Amniotic stem cell (primary cell): ENCODE measurements at places on chromosomes 7 and 10.

DNA sequence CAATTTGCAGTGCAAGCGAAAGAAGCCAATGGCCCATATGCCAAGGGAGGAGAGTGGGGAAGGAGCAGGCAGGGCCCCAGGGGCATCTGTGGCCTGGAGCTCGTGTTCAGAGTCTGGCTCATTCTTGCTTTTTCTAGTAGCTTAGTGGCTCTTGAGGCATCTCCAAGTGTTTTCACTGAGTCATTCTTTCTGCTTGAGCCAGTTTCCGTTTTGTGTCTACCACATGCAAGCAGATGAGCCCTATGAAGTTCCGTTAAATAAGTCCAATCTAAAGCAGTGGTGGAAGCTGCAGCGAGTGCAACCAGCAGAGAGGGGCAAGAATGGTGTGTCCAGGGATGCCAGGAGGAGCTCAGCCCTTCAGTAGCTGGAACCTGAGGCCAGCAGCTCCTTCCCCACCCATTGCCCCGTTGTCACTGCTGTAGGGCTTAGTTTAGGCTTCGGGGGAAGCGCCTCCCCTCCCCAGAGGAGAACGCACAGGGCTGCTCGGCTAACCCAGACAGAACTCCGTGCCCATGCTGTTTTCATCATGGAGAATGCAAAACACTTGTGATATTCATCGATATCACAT is 57.4 kb upstream of the EBF3 start:
- DNase-seq, result peak; percentile 77

DNA sequence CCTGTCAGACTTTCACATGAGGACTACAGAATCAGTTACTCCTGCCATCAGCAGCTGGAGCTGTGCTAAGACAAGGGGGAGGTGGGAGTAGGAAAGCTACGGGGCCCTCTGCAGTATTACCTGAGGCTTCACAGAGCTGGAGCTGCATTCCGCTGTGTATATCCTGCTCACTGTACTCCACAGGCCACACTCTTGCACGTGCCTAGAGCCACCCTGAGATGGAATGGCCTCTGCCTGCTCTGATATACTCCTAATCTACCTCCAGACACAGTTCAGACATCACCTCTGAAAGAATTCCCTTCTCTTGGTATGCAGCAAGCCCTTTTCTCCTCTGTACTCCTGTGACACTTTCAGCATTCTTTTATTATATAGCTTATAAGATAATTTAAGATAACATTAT is 34.8 kb downstream of the TRDMT1 start:
- DNase-seq, result no peak

DNA sequence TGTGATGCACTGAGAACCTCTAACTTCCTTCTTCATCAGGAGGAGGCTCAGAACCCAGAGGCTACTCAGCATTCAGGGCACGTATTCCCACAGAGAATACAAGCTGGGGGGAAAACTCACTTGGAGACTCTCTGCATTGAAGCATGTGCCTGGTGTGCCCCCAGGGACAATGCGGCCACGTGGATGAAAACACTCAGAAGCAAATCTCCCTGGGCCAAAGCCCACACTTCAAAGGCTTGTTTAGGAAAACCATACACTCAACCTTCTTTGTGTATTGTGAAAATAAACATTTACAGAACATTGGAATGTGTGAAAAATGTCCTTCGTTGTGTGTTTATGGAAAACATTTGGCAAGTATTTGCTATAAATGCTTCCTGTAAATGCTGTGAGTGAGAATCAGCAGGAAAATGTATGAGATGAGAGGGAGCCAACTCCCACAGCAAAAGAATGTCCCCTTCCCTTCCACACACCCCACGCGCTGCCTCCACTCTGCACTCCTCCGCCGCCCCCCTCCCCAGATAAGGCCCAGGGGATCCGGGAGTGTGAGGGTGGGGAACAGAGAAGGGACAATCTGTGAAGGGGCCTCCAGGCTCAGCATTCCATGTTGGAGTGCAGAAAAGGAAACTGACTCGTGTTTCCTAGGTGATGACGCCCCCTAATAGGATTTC is 339.5 kb downstream of the ELMO1 start:
- DNase-seq, result no peak

GRCh38 chr7:2922348-2922691 is 78.2 kb upstream of the GNA12 start:
- no peak for DNase-seq

GRCh38 chr10:8752146-8752843 is 697.8 kb downstream of the GATA3 start:
- no peak for DNase-seq

- no peak for DNase-seq
These were observed 74.4 kb upstream of the PDZD8 start for GRCh38 chr10:117449636-117450035.

- DNase-seq, result no peak
These were observed 189.5 kb downstream of the ARHGAP12 start for GRCh38 chr10:31739146-31739545.

- no peak for DNase-seq
These were observed 8.2 kb upstream of the LRRC18 start for GRCh38 chr10:48947690-48948469.

GRCh38 chr10:124717041-124717757 is 27.0 kb downstream of the FAM53B start:
- no peak for DNase-seq

GRCh38 chr10:2509081-2509531 is 558.2 kb upstream of the PFKP start:
- DNase-seq, result no peak

DNA sequence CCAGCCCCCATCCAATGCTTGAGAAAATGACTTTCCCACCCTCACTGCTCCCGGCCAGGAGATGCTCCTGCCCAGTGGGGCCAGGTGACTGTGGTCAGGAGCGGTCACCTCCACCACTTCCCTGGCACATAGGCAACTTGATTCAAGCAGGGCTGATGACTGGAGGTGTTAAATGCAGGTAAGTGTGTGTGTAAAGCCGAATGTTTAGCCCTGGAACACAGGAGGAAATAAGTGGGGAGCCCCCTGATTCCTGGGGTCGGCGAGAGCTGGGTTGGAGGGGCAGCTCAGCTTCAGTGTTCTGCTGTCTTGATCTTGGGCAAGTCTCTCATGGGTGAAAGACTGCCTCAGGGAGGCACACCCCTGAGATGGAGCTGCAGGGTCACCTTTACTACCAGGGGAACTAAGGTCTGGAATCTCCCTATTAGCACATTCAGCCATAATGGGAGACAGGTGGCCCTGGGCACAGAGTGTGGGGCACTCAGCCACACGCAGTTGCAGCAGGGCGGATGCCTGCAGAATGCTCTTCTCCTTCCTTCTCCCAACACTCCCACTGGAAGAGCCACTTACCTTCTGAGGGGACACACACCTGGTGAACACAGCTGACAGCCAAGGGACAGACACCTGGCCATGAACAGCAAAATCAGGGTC is 124.1 kb downstream of the PTPN20 start:
- no peak for DNase-seq

GRCh38 chr7:56092789-56093531 is at the start of gene PHKG1:
PHKG1 (minus strand) TSS chr7:56092952; CDS start chr7:56088941, 4,011 bp downstream.
- DNase-seq, result peak; percentile 57

DNA sequence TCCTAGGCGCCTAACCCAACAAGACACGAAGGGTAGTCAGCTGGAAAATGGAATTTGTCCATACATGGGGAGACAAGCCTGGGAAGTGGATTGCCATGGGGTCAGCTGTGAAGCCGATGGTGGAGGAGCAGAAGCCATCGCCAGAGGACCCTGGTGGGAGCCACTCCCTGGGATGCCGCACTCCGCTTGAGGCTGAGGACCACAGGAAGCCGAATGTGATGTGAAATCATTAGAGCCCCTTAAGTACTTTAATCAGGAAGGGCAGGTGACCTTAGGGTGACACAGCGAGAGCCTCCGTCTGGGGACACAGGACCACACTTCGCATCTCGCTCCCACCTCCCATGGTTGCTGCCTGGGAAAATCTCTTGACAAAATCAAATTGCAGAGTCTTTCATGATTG is 614.6 kb upstream of the MGMT start:
- no peak for DNase-seq

GRCh38 chr7:155285833-155286232 is 11.8 kb upstream of the INSIG1 start:
- no peak for DNase-seq

GRCh38 chr7:97466999-97467740 is 264.7 kb upstream of the TAC1 start:
- DNase-seq, result no peak

- DNase-seq, result no peak
These were observed 1.4 kb upstream of the IL6 start for GRCh38 chr7:22725585-22725984.

DNA sequence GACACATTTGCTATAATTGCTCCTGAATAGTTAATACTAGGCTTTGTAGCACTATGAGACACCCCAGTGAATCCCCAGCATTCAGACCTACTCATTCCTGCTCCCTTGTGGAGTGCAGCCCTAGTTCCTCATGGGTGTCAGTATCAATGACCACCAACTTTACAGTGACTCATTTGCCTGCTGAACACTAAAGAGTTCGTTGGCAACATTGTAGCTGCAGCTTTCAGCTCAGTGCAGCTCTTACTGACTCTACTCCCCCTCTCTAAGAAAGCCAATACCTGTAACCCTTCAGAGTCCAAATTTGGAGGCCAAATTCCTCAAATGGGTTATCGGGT is 127.1 kb upstream of the MTPN start:
- no peak for DNase-seq

- no peak for DNase-seq
These were observed 14.6 kb downstream of the STX1A start for GRCh38 chr7:73704640-73705550.

- DNase-seq, result no peak
These were observed 7.3 kb upstream of the C10orf120 start for GRCh38 chr10:122706947-122707346.

DNA sequence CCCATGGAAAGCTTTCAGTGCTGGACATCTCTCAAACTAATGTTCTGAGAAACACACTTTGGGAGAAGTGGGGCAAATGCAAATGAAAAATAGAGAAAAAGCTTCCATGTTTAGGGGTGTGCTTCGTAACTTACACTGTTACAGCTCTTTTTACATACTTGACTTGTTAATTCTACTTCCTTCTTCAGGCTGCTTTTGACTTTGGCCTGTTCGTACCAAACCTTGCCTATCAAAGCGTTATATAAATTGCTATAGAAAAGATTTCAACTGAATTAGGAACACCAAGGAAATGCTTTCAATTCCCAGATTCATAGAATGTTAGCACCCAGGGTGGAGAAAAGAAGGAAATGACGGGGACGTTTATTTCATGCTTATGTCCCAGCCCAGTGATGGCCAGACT is 140.8 kb upstream of the PRR15 start:
- no peak for DNase-seq

DNA sequence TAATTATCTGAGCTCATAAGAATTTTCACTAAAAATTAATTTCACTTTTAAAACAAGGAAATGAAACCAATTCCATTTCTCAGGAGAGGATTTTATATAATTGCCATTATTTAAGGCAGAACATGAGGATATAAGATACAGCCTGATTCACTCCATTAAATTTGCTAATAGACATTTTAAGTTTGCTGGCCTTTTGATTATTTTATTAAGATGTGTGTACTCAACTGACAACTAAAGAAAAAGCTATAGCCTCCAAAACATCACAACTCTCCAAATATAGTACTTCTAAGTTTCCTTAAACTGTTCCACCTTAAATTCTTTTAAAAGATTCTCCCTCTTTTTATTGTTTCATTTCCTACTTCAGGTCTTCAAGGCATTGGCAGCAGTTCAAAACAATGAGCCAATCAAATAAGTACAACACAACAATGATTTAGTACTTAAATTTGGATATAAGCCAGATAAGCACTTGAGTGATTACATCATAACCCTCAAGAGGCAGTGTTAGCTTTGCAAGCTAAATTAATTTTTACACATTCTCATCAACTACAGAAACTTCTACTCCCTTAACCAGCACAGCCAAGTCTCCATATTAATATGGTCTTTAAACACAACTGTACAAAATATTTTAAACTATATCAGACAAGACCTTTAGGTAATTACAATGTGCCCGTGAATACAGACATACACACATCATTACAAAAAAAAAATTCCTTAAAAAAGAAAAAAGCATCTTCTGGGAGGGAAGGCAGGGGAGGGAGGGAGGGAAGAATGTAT is 121.8 kb downstream of the KMT2C start:
- no peak for DNase-seq

DNA sequence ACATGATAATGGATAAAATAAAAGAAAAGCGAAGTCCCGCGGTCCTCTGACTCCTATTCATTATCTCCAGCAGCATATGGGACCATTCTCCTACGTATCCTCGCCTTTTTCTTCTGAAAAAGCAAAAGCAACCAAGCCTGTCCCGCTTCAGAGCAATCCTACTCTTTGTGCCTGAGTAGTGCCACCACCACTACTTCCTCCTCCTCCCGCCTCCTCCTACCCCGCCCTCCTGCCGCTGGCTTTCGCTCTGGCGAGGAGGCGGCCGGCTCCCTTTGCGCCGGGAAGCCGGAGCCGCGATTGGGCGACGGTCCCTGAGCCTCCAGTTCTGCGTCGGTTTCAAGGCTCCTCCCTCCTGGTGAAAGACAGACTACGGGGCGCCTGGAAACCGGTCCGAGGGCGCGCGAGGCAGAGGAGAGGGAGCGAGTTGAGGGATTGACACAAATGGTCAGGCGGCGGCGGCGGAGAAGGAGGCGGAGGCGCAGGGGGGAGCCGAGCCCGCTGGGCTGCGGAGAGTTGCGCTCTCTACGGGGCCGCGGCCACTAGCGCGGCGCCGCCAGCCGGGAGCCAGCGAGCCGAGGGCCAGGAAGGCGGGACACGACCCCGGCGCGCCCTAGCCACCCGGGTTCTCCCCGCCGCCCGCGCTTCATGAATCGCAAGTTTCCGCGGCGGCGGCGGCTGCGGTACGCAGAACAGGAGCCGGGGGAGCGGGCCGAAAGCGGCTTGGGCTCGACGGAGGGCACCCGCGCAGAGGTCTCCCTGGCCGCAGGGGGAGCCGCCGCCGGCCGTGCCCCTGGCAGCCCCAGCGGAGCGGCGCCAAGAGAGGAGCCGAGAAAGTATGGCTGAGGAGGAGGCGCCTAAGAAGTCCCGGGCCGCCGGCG is at the start of gene FZD1:
Gene FZD1, plus strand, starts transcription at position 388 of the 878 bp plus-strand sequence. Its CDS starts 448 bp downstream, at position 836.
- peak; percentile 97 for DNase-seq

- peak; percentile 94 for DNase-seq
These were observed 172.6 kb upstream of the TNRC18 start for GRCh38 chr7:5596046-5596895.

GRCh38 chr10:33790521-33791271 is 456.2 kb upstream of the NRP1 start:
- DNase-seq, result no peak

- DNase-seq, result no peak
These were observed 30.1 kb downstream of the C10orf90 start for GRCh38 chr10:126640401-126640800.

DNA sequence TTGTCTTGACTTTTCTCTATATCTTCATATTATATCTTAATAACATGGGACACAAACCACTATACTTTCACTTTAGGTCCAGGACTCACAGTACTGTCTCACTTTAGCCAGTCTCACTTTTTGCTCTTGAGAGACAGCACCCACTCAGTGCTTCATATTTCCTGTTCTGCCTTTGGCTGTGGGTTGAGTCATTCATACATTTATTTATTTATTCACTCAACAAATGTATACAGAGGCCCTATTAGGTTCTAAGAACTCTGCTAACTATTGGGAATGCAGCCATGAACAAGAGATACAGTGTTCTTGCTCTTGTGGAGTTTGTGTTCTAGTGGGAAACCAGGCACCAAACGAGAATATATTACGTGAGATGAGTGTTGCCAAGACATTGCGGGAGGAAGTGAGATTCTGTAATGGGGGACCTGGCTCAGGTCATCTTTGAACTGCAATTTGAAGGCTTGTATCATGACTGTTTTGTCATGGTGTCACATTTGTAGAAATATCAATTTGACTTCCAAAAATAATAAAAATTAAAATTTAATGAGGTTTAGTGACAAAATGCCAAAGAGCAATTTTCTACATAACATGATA is 190.1 kb downstream of the SDHAF3 start:
- DNase-seq, result no peak
